ENCODE measurements at places on chromosomes 12 and 14.

GRCh38 chr12:31967539-31967938 is 8.3 kb downstream of the RESF1 start:
- no peak for DNase-seq

DNA sequence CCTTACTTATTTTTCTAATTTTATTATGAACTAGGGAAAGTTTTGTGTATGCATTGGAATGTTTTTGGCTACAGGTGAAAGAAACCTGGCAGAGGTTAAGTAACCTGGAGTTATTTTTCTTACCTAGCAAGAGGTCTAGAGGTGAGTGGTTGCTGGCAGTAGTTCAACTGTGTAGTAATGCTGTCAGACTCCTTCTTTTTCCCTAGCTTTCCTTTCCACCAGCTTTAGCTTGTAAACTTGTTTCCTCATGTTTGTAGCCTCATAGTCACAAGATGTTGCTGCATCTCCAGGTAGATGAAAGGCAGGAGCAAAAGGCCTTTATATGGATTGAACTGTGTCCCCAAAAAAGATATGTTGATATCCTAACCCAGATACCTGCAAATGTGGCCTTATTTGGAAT is 105.1 kb upstream of the AMIGO2 start:
- DNase-seq = no peak

- DNase-seq = no peak
Measured at GRCh38 chr12:123105211-123105826, 45.6 kb downstream of the PITPNM2 start.

GRCh38 chr12:49827401-49828099 is 663 bp downstream of the NCKAP5L start:
- no peak for DNase-seq

- DNase-seq = no peak
Measured at GRCh38 chr12:76152181-76152807, 67.8 kb upstream of the NAP1L1 start.

GRCh38 chr14:102941419-102942011 is 19.1 kb downstream of the AMN start:
- no peak for DNase-seq

- DNase-seq = peak; percentile 14
Measured at GRCh38 chr12:88153959-88154358, 11.9 kb downstream of the TMTC3 start.

DNA sequence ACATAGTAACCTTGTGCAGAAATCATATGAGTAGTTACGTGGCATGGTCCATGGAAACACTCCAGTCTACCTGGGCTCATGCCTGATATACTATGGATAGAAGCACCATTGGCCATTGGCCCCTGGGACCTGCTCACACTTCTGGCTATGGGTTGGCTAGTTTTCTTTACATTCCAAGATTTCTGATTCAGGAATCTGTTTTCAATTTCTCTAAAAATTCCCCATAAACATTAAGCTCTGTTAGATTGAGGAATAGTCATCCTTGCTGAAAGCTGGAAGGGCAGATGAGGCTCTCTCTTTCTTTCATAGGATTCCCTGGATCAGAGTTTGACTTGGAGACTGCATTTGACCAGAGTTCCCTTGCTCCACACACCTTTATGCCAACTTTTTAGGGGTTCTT is 37.3 kb upstream of the RAP1B start:
- DNase-seq = no peak

- DNase-seq = peak; percentile 20
Measured at GRCh38 chr12:88111074-88111652, 30.7 kb downstream of the CEP290 start.

DNA sequence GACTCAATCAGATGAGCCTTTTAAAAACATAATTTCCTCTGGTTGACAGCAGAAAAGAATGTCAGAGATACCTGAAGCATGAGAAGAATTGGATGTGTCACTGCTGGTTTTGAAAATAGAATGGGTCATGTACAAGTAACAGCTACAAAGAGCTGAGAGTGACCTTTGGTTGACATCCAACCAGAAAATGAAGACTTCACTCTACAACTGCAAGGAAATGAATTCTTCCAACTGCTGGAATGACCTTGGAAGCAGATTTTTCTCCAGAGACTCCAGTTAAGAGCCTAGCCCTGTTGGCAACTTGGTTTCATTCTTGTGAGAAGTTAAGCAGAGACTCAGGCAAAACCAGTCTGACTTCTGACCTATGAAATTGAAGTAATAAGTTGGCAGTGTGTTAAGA is 505.9 kb downstream of the SLC16A7 start:
- DNase-seq = peak; percentile 77

DNA sequence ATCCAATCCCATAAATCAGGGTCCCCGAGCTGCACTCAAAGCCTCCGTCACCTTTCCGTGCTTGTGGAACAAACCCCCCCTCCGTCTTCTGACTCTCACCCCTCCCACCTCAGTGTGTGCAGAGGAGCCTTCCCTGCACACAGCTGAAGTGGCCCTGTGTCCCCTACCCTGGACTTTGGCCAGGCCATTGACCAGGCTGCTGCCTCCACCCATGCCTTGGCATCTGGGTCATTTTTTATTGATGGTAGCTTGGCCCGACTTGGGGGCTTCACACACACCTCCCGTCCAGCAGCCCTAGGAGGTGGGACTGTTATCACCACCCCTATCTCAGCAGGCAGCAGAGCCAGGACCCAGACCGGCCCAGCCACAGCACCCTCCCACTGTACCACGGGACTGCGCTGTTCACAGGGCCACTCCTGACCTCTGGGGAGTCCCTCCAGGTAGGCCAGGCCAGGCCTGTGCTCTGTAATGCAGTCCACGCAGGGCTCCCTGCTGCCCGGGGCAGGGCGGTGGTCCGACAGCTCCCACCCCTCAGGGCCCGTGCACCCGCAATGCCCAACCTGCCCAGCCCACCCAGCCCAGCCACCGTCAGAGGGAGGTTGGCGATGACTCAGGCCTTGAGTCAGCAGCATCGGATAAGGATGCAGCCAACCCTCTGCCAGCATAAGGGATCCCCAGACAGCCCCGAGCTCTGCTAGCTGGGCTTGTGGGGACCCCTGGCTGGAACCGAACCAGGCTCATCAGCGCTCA is 9.2 kb upstream of the INF2 start:
- DNase-seq = no peak
